ENCODE measurements at places on chromosomes 2 and 18.

- no peak for DNase-seq
These were observed 312.4 kb upstream of the TCF4 start for GRCh38 chr18:55900380-55900779.

DNA sequence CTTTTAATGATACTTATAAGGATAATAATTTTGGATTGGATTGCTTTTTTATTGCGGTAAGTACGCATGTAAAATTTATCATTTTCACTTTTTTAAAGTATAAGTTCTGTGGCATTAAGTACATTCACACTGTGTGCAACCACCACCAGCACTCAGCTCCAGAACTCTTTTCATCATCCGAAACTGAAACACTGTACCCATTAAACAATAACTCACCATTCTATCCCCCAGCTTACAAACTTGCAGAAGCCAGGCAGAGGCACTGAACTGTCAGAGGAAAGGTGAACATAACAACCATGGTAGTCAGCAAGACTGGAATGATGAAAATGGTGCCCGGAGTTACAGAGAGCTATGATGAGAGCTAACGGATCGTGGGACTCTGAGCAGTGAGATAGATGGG is 465.9 kb downstream of the ADCYAP1 start:
- no peak for DNase-seq

DNA sequence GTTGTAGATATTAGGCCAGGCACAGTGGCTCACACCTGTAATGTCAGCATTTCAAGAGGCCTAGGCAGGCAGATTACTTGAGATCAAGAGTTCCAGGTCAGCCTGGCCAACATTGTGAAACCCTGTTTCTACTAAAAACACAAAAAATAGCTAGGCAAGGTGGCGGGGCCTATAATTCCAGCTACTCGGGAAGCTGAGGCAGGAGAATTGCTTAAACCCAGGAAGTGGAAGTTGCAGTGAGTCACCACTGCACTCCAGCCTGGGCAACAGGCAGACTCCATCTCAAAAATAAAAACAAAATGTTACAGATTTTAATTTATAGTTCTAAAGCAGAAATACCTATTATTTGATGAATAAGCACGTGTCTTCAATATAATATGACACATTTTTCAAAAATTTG is 65.6 kb upstream of the UBXN4 start:
- no peak for DNase-seq

- no peak for DNase-seq
These were observed 318.9 kb upstream of the HS6ST1 start for GRCh38 chr2:128637481-128638155.

GRCh38 chr18:35451032-35451431 is 46.7 kb downstream of the INO80C start:
- DNase-seq = no peak

DNA sequence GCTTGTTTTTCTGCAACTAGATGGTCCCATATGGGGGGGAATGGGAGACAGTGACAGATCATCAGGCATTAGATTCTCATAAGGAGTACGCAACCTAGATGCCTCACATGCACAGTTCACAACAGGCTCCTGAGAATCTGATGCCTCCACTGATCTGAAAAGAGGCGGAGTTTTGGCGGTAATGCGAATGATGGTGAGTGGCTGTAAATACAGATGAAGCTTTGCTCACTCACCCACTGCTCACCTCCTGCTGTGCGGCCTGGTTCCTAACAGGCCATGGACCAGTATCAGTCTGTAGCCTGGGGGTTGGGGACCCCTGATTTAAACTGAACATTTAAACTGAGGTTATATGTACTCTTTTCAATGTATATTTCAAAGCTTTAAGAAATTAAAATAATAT is 40.7 kb downstream of the SOS1 start:
- DNase-seq = no peak

DNA sequence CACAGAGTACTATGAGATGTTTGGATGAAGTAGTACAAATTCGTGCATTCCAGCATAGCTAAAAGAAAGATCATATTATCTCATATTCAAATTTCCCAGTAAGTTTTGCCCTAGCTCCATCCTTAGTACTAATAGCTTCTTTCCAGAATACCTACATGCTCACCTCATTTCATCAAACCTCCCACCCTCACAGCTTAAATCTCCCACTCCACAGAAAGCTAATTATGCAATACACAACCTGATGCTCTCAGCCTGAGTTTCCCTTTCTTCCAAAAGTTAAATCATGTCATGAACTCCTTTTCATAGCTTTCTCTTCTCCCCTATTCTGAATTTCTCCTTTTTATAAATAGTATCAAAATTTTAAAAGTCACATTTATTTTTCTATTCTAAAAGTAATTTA is 34.6 kb downstream of the DNAH6 start:
- DNase-seq = no peak

DNA sequence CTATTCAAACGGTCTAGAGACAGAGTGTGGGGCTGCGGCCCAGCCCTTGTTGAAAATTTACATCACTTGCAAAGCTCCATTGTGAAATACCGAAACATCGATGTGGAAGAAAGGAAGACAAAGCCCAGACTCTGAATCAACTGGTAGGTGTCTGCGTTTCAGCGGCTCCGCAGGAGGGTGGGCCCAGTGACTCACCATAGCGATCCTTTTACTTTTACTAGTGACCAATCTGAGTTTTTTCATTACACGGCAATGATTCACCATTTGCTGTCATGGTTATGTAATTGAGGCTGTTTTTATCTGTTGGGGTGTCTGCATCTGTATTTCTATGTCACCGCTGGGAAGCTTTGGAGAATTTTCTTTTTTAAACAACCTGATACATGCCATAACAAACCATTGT is 66.6 kb upstream of the ODC1 start:
- DNase-seq = no peak

DNA sequence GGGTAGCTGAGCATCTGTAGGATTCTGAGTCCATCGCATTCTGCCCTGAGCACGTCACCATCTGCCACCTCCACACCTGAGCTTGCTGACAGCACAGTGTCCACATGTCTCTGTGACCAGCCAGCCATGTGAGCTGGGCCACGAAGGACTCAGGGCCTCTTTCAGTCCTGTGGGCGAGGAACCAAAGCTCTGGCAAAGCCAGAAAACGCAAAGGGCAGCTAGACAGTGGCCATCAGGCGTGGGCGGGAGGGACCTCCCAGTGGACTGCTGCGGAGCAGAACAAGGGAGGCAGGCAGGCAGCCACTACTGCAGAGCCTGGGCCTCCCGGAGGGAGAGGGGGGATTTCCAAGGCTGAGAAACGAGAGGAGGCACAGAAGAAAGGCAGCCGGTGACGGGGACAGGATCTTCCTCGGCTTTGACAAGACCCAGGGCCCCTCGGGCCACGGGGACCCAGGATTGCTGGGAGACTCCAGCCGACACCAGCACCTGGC is 274.6 kb upstream of the SALL3 start:
- no peak for DNase-seq

GRCh38 chr2:235000426-235001236 is 48.8 kb downstream of the SH3BP4 start:
- no peak for DNase-seq

- no peak for DNase-seq
These were observed 175.6 kb downstream of the PRKCE start for GRCh38 chr2:45826884-45827635.

GRCh38 chr2:191933307-191934105 is 86.6 kb upstream of the CAVIN2 start:
- no peak for DNase-seq

- DNase-seq = peak; percentile 36
These were observed 4.9 kb downstream of the UCN start for GRCh38 chr2:27303093-27304025.

GRCh38 chr2:33133454-33133952 is 186.8 kb downstream of the LTBP1 start:
- no peak for DNase-seq

- no peak for DNase-seq
These were observed 9.6 kb downstream of the CYRIA start for GRCh38 chr2:16655905-16656642.

DNA sequence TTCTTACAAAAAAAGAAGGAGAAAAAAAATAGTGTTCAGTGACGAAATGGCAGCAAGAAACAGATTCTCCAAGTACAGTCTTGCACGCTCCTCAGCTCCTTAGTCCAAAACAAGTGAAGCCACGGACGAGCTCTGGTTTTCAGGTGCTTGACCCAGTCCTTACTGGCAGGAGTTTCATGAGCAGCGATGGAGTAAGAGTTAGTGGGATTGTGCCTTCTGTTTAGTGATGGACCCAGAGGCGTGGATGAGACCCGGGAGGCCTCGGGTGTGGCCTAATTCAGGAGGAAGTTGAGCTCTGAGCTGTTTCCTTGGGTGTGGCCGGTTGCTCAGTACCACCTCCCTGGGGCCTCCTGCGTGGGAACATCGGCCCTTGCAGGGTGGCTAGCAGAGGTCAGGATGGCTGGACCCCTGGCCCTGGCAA is 52.0 kb downstream of the KIF5C start:
- peak; percentile 38 for DNase-seq

DNA sequence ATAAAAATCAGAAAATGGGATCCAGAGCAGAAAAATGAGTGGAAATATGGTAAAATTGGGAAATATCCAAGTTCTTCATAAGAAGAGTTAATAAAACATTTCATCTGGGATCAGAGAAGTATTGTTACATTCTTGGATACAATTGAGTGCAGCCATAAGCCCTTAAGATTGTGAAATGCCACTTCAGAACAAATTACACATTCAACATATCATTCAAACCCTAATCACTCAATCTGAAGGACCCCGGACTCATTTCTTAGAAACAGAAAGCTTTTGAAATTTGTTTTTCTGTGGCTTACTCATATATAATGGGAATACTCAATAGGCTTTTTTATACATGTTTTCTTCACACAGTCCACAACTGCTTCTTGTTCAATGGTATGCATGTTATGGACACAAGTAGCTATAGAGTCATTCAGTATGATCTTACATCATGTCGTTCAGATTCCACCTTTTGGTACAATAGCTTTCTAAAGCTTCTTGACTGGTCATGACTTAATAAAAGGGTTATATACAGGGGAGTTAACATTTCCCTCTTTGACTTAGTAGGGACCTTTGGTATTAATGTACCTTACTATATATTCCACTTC is 39.9 kb downstream of the SCN7A start:
- DNase-seq = no peak

DNA sequence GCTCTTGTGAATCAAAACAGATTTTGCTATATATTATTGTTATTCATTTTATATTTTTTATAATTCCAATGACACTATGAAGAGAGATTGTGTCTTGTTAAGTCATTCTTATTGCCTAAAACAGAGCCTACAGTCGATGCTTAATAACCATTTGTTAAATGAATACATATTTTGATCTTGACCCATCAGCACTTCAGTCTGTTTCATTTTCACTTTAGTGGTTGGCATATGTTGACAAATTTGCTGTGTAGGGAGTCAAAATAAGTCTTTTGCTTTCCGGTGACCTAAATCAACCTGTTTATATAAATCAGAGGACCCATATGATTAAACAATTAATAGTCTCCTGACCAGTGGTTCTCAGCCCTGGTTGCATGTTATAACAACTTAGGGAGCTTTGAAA is 97.1 kb downstream of the TXNL1 start:
- DNase-seq = no peak

DNA sequence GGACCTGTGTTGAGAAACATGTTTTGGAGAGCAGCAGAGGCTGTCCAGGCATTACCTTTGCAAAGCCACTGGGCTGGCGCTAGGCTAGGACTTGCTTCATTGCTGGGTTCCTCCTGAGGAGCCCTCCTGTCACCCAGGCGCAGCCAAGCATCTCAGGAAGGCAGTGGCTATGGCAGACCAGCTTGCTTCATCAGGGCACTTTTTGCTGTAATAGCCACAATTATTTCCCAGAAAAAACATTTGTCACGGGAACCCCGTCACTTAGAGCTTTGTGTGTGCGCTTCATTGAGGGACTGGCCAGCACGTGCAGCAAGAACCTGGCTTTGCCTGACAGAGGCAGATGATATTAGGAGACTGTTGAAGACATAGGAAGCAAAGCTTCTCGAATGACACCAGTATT is 36.4 kb downstream of the SLC20A1 start:
- no peak for DNase-seq

DNA sequence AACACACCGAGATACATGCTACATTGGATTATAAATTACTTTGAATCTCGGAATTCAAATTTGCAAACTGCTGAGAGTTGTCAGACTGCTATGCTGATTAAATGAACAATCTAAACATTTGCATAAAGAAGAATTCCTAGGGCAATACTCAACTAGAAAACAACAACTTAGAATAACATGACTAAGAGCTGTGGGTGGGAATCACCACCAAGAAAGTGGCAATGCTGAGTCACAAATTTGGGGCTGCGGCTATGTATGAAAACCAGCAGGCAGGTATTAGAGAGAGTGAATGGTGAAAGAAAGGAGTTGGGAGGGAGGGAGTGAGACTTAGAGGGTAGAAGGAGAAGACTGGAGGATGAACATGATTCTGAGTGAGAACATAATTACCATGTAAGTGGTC is 559.5 kb downstream of the PIK3C3 start:
- no peak for DNase-seq

DNA sequence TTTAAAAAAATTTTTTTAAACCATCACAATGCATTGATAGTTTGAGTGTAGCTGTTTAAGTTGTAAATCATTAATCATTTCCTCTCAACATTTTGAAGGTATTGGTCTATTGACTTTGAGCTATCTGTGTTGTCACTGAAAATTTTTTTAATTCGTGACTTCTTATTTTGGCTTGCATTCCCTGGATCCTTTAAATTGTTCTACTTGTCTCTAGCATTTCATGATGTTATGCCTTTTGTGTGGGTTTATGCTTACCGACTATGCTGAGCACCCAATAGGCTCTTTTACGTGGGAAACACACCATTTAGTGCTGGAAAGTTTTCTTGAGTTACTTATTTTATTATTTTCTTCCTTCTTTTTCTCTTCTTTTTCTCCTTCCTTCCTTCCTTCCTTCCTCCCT is 31.2 kb upstream of the NXPH2 start:
- no peak for DNase-seq

GRCh38 chr2:128162266-128162665 is 71.3 kb downstream of the UGGT1 start:
- no peak for DNase-seq

DNA sequence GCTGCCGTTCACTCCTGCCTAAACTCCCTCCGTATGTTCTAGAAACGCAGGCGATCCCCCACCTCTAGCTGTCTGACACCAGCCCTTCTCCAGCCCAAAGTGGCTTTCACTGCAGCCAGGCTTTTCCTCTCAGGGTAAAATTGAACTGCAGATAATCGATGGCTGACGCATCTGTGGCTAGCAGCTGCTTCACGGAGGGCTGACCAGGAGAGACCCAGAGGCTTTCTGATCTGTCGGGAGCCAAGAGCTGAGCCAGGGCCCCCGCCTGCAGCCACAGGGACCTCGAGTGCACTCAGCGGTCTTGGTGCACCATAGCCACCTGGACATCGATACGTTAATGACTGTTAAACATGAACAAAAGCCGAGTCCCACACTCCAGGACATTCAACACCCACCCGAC is 107.5 kb downstream of the MBP start:
- DNase-seq = no peak

DNA sequence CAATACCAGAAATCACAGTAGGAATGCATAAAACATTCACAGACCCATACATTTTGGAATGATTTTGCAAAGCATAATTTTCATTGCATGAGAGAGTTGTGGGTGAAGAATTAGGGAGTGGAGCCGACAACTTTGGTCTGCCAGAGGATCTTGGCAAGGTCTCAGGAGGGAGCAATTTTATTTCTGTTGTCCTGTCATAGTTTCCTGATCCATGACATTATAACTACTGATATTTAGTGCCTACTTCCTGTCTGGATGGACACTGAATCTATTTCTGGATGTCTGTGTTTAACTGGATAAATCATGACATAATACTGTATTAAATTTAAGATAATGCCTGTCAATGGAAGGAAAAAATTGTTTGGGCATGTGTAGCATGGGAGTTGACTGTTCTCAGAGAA is 2.4 kb downstream of the ITGA4 start:
- DNase-seq = no peak

GRCh38 chr2:135893374-135893794 is 17.1 kb upstream of the MCM6 start:
- no peak for DNase-seq

All from right kidney (tissue), 9 donors.